ENCODE measurements at places on chromosomes 7 and 10. TPM values are rescaled to one million over a fixed set of nuclear protein-coding genes. Genes with fewer than 3 reads are reported as not detected.

C10orf62 gene
- total RNA-seq = 0.34 TPM

PNLIP gene
- not detected for total RNA-seq

- H3K27me3 ChIP-seq = no peaks in the 10 kb centered on the region
- peaks cover 14% of the 10 kb centered on the region for H3K4me1 ChIP-seq
- H3K27ac ChIP-seq = no peak overlapping the region
- no peak overlapping the region for H3K4me3 ChIP-seq
Measured at GRCh38 chr10:15591937-15592336, 127.8 kb downstream of the ITGA8 start.

- peaks cover 27% of the 10 kb centered on the region for H3K36me3 ChIP-seq
- no peak overlapping the region for H3K4me3 ChIP-seq
- no peaks in the 10 kb centered on the region for H3K27me3 ChIP-seq
- DNase-seq = no peak
- no peak overlapping the region for H3K27ac ChIP-seq
Measured at GRCh38 chr7:134678115-134678514, 31.5 kb downstream of the BPGM start.

AKR1B15 gene
- total RNA-seq = 0.63 TPM

DNA sequence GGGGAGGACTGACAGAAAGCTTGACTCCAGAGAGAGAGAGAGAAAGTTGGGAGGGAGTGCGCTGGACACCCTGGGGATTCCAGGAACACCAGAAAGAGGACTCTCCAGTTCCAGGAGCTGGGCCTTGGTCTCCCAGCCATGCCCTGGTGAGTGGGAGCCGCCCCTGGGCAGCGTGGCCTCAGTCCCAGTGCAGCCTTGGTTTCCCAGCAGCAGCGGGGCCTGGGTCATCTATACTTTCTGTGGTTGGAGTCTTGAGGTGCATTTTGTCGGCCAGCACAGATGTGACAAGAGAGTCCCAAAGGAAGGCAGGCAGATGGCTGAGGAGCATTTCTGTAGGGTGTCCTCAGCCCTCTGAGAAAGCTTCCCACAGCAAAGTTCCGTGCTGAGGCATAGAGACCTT lies 334.7 kb upstream of the ZNF32 start:
- H3K4me3 ChIP-seq = no peak overlapping the region
- no peak overlapping the region for H3K27ac ChIP-seq
- no peaks in the 10 kb centered on the region for H3K36me3 ChIP-seq
- H3K27me3 ChIP-seq = no peaks in the 10 kb centered on the region
- DNase-seq = no peak
- H3K4me1 ChIP-seq = peaks cover 8% of the 10 kb centered on the region

GRCh38 chr7:90980545-90980944 lies 283.7 kb upstream of the FZD1 start:
- no peaks in the 10 kb centered on the region for H3K4me1 ChIP-seq
- H3K27me3 ChIP-seq = no peaks in the 10 kb centered on the region
- no peak for DNase-seq

- H3K27me3 ChIP-seq = peaks cover 4% of the 10 kb centered on the region
- peak overlapping the region; percentile 35 for H3K27ac ChIP-seq
- no peak overlapping the region for H3K4me3 ChIP-seq
- H3K36me3 ChIP-seq = no peaks in the 10 kb centered on the region
- H3K4me1 ChIP-seq = no peaks in the 10 kb centered on the region
- DNase-seq = no peak
Measured at GRCh38 chr7:148110097-148110868, 480.3 kb upstream of the C7orf33 start.

ITGB1 gene
- 224 TPM for total RNA-seq

DNA sequence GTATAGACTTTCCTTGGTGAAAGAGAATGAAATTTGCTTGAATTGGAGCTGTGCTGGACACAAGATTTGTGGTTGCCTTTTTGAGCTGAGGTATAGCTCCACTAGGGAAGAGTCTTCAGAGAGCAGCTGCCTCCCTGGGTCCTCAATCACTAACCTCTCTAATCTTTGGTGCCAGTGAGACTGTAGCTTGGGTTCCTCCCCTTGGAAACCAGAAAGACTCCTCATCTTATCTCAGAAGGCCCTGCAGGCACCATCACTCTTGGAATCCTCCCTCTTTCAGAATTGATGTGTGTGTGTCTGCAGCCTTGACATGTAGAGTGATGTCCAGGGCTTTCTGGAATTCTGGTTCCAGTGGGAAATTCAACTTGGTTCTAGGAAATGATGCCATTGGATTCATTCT lies 426.5 kb downstream of the RPS24 start:
- H3K27ac ChIP-seq = no peak overlapping the region
- H3K27me3 ChIP-seq = peaks cover 4% of the 10 kb centered on the region
- DNase-seq = no peak
- H3K4me1 ChIP-seq = peaks cover 48% of the 10 kb centered on the region

DNA sequence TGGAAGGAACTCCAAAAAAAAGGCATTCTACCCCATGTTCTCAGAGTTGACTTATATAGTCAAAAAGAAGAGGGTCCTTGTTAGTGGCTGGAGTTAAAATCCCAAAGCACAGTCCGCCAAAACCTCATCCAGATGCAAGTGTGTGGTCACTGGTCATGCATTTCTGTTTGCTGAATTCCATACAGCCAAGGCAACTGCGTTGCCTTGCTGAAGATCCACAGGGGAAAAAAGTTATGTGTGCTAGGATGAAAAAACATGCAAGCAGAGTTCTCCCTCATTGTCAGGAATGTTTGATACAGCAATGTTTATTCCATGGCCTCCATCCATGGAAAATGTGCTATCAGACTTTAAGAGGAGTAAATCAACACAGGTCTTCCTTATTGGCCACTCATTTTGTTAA lies 213.1 kb downstream of the CREB5 start:
- no peak overlapping the region for H3K27ac ChIP-seq
- H3K27me3 ChIP-seq = peaks cover 4% of the 10 kb centered on the region
- H3K4me1 ChIP-seq = peaks cover 11% of the 10 kb centered on the region
- no peaks in the 10 kb centered on the region for H3K36me3 ChIP-seq
- no peak for DNase-seq
- no peak overlapping the region for H3K4me3 ChIP-seq

SPDYE16 gene
- total RNA-seq = 0.51 TPM

ELAPOR2 gene
- total RNA-seq = 29.5 TPM

GRCh38 chr10:97684866-97685394 lies 2.1 kb downstream of the AVPI1 start:
- H3K27ac ChIP-seq = peak overlapping the region; percentile 52
- peak overlapping the region; percentile 92 for H3K4me3 ChIP-seq
- no peaks in the 10 kb centered on the region for H3K27me3 ChIP-seq
- no peaks in the 10 kb centered on the region for H3K36me3 ChIP-seq
- peaks cover 30% of the 10 kb centered on the region for H3K4me1 ChIP-seq

TMEM213 gene
- not detected for total RNA-seq

GIMAP6 gene
- not detected for total RNA-seq

DNA sequence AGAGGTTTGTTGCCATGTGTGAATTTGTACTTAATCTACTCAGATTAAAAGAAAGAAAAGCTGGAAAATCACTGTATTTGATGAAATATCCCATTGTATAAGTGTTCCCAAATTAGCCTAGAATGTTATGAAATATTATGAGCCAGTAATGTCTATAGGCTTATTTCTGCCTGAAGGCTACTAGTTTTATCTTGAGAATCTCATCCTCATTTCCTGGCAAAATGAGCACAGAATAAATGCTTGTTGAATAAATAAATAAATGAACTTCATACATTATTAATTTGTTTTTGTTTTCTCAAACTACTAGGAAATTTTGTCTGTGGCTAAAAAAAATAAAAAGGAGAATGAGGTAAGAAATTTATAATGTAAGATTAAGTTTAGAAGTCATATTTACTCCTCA lies 25.5 kb downstream of the HELLS start:
- H3K36me3 ChIP-seq = peaks cover 19% of the 10 kb centered on the region
- H3K27ac ChIP-seq = no peak overlapping the region
- DNase-seq = no peak

DNA sequence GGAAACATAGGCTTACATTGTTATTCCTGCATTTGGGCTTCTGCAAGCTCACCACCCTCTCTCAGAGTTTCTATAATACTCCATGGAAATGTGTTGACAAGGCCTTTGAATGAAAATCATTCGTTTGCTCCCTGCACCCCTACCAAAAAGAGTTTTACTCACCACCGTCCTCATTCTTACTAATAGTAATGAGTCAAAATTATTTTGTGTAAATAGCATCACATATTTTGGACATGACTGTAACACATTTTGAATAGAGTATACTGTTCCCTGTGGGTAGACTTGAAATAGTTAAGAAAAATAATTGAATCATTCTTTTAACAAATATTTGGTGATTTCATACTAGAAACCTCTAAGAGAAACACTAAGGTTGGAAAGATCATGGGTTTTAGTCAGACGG lies 84.6 kb downstream of the AKAP9 start:
- no peaks in the 10 kb centered on the region for H3K4me1 ChIP-seq
- no peak overlapping the region for H3K4me3 ChIP-seq
- peaks cover 48% of the 10 kb centered on the region for H3K36me3 ChIP-seq
- no peak for DNase-seq

GRCh38 chr10:33810986-33811385 lies 476.5 kb upstream of the NRP1 start:
- no peak overlapping the region for H3K4me3 ChIP-seq
- no peaks in the 10 kb centered on the region for H3K36me3 ChIP-seq
- no peaks in the 10 kb centered on the region for H3K27me3 ChIP-seq
- peaks cover 23% of the 10 kb centered on the region for H3K4me1 ChIP-seq
- no peak for DNase-seq
- H3K27ac ChIP-seq = no peak overlapping the region

GRCh38 chr7:105218215-105218614 lies 170.5 kb downstream of the SRPK2 start:
- H3K27ac ChIP-seq = peak overlapping the region; percentile 69
- peaks cover 15% of the 10 kb centered on the region for H3K4me1 ChIP-seq
- peaks cover 4% of the 10 kb centered on the region for H3K36me3 ChIP-seq

GRCh38 chr7:96723622-96724021 lies 14.0 kb upstream of the SEM1 start:
- no peaks in the 10 kb centered on the region for H3K27me3 ChIP-seq
- peaks cover 7% of the 10 kb centered on the region for H3K4me1 ChIP-seq
- DNase-seq = no peak
- no peak overlapping the region for H3K27ac ChIP-seq
- H3K4me3 ChIP-seq = no peak overlapping the region

DNA sequence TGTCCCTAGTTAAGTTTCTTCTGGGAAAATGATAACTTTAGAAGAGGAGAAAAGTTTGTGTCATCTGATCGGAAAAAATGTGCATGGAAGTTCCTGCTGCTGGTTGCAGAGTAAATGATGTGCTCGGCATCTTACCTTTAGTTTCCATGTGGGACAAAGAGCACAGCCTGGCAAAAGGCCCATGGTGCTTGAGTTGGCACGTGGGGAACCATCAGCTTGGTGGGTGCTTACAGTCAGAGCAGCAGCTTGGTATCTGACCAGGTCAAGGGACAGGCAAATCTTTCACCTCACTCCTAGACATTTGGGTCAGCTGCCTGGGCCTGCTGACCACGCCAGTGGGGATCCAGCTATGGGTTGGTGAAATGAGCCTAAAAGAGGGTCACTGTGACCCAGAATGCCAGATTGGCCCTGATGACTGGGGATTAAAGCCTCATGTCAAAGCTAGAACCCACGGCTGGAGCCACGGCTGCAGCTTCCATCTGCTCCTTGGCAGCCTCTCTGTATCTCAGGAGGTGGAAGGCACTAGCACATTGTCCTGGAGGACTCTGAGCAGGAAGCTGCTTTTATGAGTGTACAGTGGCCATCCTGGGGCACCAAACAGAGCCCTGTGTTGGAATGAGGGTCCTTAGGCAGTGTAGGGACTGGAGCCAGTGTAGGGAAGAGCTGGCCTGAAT lies 24.7 kb downstream of the VWC2 start:
- peaks cover 3% of the 10 kb centered on the region for H3K4me1 ChIP-seq
- H3K36me3 ChIP-seq = no peaks in the 10 kb centered on the region
- DNase-seq = no peak

DNA sequence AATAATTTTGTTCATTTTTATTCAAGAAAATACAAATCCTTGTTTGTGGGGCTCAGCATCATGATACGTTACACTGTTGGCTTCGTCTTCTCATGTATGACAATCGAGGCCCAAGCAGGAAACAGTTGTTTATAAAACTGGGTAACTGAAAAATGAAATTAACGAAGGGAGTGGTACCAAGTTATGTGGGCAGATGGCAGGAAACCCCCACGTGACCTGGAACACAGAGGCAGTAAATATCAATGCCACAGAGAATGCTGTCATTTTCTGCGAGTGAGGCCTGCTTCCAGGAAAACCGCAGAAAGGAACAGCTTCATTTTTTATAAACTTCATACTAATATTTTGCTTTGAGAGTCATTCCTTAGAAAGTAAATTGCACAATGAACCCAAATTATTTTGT lies 201.0 kb upstream of the ADARB2 start:
- H3K36me3 ChIP-seq = no peaks in the 10 kb centered on the region
- DNase-seq = no peak
- H3K4me3 ChIP-seq = no peak overlapping the region
- H3K4me1 ChIP-seq = peaks cover 11% of the 10 kb centered on the region

Measured in type B pancreatic cell (in vitro differentiated cells).